Anterior cingulate cortex (tissue), 58 donors: ENCODE measurements at places on chromosomes 7 and 10.

GRCh38 chr7:156612930-156613329 lies 27.6 kb upstream of the RNF32 start:
- no peak for DNase-seq

DNA sequence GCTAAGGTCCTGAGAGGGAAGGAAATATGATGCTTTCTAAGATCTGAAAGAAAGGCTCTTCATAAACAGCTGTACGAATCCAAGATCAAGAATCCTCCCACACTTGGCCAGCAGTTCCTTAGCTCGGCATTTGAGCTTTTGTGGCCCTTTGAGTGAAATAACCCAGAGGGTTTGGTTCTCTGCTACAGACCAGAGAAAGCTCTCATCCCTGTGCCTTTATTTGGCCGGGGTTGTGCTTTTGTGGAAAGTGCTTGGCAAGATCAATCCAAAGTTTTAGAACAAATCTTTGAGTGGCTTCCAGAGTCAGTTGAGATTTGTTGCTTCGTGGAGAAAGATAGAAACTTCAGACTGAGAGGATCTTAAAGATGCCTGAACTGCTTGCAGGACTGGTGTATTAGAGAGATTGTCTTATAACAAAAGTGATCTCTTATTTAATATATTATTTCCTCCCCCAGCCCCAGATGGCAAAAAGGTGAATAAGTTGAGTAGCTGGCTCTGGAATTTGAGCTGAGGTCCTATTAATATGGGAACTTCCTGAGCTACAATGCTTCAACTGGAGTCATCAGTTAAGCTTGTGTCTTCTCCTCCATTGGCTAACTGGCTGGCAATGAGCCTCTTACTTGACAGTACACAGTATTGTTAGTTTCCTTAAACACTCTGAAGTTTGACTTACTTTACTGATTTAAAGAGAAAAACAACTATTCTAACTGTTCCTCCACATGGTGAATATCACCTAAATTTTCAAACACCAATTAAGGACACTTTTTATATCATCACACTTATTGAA lies 687.3 kb downstream of the MAGI2 start:
- DNase-seq, result no peak

DNA sequence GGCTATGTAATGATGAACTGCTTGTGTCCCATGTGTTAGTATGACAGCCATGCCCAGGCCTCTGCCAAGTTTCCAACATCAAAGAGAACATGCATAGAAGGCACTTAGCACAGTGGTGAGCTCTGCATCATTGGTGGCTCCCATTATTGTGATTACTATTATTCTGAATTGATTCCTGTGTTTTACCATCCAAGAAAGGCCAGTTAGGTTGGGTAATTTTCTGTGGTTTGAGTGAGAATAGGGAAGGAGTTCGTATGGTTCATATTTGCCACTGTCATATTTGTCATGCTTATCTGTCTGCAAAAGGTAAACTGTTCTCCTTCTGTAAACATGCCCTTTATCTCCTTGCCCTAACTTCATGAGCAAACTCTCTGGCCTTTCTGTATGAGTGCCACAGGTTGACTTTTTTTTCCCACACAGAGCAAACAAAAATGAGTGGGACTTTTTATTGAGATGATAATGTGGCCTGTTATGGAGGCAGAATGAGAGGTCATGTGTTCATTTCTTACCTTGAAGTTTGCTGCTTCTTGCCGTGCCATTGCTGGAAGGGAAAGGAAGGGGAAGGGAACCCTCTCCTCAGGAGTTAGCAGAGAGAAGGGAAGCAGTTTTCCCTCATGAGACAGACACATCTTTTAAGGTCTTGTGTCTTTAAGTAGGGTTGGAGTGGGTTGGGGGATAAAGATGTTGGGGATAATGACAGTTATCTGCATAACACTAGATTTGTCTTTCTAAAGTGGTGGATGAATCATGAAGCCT lies 301.9 kb downstream of the LRMDA start:
- no peak for DNase-seq

DNA sequence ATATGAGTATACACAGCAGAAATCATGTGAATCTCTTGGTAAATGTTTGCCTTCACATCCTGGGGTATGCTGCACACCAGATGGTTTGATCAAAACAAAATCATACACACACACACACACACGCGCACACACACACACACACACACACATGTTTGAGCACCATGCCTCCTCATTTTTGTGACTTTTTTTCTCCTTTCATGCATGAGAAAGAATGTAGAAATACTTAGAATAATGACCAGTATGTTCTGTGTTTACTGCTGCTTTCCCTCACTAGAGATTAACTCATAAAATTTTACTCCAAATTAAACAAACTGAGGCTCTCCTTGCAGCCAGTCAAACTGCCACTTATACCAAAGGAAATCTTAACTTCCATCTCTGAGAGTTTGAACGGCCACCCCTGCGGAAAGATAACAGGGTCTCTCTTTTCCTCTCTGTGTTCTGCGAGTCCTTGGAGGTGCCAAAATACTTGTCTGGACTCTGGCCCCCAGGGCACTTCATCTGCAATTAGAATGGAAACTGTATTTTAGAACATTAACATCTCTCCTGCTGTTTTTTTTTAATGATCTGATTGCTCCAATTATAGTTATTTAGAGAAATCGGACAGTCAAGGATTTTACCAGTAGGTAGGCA lies 320.8 kb upstream of the NFE2L3 start:
- no peak for DNase-seq

DNA sequence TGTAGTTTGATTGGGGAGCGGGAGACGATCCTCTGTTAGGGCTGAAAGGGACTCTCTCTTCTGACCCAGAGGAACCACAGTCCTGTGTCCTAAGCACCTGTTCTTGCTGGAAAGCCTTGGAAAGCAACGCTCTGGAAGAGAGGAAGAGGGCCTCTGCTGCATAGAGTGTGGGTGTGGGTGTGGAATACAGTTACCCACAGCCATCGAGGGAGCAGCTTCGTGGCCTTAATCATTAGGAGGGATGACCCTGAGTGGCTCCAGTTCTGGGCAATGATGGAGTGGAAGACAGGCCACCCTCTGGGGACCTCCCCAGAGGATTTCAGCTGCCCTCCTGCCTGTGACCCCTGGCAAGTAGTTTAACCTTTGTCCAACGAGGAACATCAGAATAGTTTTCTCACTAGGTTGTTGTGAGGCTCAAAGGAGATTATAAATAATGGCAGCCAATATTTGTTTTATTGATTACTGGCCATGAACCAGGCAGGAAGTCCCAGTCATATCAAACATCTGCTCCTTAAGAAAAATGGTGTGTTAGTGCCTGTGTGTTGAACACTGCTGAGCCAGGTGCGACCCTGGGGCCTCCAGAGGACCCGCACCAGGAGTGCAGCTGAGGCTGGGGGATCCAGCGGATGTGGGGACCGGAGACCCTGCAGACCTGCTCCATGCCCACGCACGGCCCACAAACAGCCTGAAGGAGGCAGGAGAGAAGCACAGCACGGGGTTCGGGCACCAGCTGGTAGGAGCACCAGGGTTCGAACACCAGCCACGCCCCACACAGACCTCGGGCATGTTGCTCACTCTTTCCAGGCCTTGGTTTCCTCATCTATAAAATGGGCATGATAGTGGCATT lies 35.6 kb downstream of the FAM241B start:
- DNase-seq, result no peak

GRCh38 chr10:47348138-47348651 lies at the start of gene RBP3:
Gene RBP3 (plus strand): TSS chr10:47348363. CDS start chr10:47348485, 122 bp downstream.
- no peak for DNase-seq

- DNase-seq, result no peak
Observed at GRCh38 chr7:20035279-20035875, 181.8 kb downstream of the MACC1 start.

DNA sequence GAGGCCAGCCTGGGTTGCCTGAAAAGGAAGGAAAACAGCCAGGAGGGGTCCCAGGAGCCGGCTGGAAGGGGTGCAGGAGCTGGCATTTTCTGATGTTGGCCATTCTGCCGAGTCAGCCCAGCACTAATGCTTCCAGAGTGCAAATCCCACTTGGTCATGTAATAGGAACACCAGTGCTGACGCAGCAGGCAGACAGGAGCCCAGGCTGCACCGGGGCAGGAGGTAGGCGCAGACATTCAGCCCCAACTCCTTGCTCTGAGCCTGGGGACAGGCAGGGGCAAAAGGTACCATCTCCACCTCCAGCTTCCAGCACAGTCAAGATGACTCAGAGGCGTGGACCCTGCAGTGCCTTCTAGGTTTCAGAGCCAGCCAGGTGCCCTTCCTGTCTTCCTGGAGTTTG lies 10.2 kb upstream of the YWHAG start:
- no peak for DNase-seq

DNA sequence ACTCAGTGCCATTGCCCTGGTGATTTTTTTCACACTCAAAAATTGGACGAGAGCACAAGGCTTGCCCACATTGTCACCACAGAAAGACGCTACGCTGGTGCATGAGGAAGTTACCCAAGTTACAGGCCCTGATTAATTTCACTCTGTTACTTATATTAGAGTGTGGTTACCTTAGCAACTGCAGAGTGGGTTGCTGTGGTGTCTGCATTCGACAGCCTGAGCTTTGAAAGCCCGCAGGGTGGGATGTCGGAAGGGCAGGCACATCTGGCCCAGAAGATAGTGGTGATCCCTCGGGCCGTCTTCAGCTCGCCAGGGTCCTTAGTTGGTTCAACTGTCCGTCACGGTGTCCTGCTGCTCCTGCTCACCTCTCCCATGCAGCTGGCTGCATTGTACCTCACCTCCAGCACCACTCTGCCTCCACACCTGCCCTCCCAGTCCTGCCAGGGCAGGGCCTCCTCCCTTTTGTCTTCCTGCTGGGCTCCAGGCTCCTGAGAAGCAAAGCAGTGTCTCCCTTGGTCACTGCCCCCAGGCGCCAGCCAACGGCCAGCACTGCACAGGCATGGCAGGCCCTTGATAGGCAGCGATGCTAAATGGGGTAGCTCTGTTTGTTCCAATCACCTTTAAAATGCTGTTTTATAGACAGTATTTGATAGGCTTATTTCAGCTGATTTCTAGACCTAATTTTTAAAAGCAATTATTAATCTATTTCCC lies 167.2 kb downstream of the EBF3 start:
- no peak for DNase-seq

GRCh38 chr7:17274551-17275245 lies 23.8 kb upstream of the AHR start:
- DNase-seq, result no peak

- DNase-seq, result no peak
Observed at GRCh38 chr10:110845756-110846620, 25.7 kb upstream of the PDCD4 start.

- DNase-seq, result no peak
Observed at GRCh38 chr10:122297583-122297982, 26.5 kb downstream of the BTBD16 start.

- DNase-seq, result no peak
Observed at GRCh38 chr7:44794331-44794730, 2.1 kb upstream of the PPIA start.

GRCh38 chr10:131841131-131841660 lies 59.6 kb upstream of the PPP2R2D start:
- no peak for DNase-seq

DNA sequence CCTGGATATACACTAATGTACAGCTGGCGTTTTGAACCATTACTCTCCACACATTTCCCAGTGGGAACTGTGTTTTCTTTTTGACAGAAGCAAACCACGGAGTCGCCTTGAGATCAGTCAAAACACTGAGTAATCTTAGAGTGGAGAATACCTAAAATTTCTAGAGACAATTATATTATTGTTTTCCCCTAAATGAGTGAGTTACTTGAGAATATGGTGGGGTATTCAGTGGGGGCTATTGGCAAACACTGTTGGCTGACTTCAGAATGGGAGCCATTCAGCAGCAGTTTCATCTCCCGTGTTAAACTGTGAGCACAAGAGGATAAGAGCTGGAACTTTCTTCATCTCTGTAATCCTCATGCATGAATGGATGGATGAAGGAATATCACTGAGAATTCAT lies 6.2 kb downstream of the IL2RA start:
- DNase-seq, result no peak

- no peak for DNase-seq
Observed at GRCh38 chr10:32331606-32332005, 15.4 kb downstream of the EPC1 start.

DNA sequence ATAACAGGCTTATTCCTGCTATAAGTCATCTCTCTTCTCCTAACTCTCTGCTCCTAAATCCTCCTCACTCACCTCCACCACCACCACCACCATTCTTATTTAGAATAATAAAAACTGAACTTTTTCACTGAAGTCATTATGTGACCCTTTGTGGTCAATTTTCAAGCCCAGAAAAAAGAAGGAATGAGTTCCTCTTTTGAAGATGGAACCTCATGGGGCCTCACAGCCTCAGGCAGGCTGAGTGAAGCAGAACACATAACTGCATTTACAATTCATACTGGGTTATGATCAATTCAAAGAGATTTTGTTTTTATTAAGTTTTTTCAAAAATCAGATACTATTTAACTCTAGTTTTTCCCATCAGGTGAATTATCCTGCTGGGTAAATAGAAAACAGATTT lies 29.8 kb downstream of the PNLIPRP3 start:
- DNase-seq, result no peak

DNA sequence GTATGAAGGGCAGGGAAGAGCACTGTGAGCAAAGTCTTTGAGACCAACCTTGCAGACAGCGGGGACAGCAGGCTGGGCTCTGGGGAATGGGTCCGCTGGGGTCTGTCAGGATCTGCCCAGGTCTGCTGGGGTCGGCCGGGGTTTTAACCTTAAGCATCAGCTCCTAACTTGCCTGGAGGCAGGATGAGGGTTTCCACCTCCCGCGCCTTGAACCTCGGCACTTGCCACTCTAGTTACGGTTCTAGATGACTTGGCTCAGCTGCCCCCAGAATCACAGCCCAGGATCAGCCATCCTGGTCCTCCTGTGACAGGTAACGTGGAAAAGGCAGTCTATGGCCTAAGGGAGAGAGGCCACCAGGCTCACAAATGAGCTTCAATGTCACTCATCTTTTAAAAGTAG lies 50.4 kb upstream of the CACUL1 start:
- DNase-seq, result no peak

GRCh38 chr7:141698247-141699015 lies 3.5 kb downstream of the DENND11 start:
- no peak for DNase-seq

- peak; percentile 37 for DNase-seq
Observed at GRCh38 chr10:76735866-76736265, 901.7 kb downstream of the KCNMA1 start.

DNA sequence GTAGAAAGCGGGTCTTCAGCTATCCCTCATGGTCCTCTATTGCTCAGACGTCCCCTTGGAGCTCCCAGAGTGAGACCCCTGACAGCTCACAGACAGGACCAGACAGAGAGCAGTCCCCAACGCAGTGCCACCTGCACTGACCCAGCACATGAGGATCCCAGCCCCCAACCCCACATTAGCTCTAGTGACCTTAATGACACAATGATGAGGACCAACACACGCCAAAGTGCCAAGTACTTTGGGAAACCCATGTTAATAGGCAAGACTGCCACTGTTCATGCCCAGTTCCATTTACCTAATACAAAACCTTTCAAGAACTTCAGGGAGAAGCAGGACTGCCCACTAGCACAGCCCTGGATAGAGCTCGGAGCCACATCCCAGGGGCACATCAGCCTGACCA lies 5.7 kb upstream of the GRB10 start:
- no peak for DNase-seq
